ENCODE measurements at places on chromosomes 1 and 21.

GRCh38 chr1:36880155-36881067 lies 153.9 kb downstream of the GRIK3 start:
- DNase-seq, result no peak

- no peak for DNase-seq
Observed at GRCh38 chr1:183911285-183911684, 106.4 kb downstream of the RGL1 start.

GRCh38 chr1:152501704-152502103 lies 8.9 kb upstream of the LCE5A start:
- no peak for DNase-seq

DNA sequence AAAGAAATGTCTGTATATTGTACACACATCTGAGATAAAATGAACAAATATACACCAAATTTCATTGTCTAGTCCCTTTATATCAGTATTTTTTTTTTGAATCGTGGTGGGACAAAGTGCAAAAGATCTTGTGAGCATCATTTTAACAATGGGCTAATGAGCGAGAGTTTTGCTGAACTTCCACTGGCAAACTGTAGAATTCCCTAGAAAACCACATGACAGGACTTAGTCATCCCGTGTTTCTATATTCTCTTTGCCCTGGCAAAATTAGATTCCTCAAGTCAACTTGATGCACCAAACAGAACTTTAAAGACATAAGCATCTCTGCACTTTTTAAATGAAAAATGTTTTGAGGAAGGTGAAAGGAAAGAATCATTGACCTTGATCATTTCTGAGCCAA lies 488.2 kb upstream of the PTBP2 start:
- no peak for DNase-seq

GRCh38 chr1:160657250-160657781 lies 10.5 kb upstream of the SLAMF1 start:
- DNase-seq, result no peak

DNA sequence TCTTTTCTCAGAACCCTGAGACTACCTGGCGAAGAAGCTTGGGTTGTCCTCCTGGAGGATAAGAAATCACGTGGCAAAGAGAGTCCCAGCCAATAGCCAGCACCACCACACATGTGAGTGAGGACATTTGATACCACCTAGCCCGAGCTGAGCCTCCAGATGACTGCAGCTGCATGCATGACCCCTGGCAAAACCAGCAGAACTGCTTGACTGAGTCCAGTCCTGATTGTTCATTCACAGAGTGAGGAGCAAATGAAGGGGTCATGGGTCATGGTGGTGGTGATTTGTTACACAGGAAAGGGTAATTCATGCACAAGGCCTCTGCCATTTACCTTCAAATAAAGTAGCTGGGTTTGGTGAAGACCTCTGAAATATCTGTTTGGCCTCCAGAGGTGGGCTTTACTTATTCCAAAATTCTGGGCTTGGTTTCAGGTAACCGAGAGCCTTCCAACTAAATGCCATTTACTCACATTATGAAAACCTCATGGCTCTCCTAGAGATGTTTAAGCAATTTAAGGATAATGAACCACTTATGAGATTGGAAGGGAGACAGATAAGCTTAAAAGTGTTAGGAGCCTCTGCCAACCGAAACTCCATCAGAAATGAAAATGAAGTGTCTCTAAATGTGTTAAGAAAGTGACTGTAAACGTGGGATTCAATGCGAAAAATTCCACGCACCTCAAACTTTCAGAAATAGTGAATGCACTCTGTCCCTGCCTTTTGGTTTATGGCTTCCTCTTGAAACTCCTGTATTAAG lies 163.3 kb downstream of the SLC35F3 start:
- DNase-seq, result no peak
